ENCODE measurements at places on chromosomes 12 and 14.

DNA sequence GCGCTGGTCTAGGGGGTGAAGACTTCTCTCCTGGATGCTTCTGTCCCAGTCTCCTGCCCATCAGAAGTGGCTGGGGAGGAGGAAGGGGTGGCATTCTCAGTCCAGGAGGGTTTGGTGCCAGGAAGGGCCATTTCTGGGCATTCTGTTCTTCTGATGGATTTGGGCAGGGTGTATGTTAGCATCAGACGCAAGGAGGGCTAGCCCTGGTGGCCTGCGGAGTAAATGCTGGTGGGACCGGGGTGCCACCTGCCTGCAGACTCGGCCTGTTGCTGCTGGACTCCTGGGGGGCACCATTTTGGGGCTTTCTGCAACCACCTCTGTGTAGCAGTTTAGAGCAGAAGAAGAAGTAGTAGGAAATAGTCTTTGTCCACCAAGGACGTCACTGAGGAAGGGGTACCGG lies 31.7 kb downstream of the AACS start:
- DNase-seq = no peak

DNA sequence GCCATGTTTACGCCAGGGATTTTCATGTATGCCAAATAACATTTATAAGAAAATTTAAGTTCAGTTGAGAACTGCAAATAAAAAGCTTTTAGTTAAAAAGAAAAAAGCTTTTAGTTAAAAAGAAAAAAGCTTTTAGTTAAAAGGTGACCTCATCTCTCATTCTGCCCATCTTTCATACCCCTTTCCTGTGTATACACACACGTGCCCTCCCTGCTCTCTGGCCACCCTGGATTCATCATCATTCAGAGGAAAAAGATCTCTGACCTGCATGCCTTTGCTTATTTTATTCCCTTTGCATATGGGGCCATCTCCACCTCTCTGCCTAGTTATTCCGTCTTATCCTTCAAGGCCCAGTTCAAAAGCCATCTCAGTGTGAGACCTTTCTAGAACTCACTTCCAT lies 38.1 kb upstream of the CDK17 start:
- DNase-seq = no peak

DNA sequence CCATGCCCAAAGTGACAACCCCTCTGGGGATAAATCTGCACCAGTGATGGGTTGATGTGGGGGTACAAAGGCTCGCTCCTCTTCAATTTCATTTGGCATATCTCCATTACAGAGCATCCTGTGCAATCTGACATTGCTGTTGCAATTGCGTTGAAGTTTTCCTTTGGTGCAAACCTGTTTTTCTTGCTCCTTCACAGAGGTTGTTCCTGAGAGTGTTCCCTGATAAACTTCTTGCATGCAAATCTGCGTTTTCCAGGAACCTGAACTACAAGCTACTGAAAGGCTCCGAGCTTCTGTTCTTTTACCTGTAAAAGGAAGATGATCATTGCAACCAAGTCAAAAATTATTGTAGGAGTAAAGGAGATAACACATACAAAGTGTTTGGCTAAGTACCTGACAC lies 26.1 kb downstream of the SERPINA11 start:
- DNase-seq = no peak

- DNase-seq = no peak
Measured at GRCh38 chr12:67981287-67982162, 7.7 kb upstream of the IFNG-AS1 start.

DNA sequence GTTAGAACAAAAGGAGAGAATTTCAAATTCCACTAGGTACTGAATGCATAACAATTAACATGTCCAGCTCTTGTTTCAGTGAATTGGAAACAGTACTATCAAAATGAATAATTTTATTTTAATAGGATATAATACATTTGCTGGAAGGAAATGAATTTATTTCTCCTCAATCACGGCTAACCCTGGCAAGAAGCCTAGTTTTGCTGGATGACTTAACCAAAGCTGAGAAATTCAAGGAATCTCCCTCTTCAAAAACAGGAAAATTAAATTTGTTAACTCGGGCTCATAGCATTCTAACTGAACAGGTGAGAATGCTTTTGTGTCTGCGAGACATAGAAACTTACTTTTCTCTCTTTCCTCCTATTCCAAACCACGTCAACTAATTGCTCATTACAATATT lies 163.5 kb upstream of the NEDD1 start:
- no peak for DNase-seq

GRCh38 chr12:15444523-15444922 lies 122.2 kb downstream of the PTPRO start:
- DNase-seq = no peak

DNA sequence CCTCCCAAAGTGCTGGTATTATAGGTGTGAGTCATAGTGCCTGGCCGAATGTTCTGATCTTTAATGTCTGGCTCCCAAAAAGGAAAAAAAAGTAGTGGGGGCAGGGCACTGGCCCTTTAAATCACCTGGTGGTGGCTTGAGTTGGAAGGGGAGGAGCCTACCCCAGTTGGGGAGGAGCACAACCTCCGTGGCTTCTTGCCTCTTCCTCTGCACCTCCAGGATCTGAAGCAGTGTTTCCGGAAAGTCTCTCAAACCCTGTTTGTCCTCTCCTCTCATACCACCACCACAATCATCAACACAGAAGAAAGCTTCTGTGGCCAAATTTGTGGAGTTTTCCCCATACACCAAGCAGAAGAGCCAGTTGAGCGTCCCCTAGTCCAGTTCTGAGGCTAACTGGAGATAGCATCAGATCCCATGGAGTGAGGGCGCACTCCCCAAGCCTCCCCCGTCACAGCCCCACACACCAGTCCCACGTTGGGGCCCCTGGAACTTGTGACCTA lies 24.3 kb upstream of the RCOR1 start:
- DNase-seq = no peak
